A549 (cell line): ENCODE measurements at places on chromosomes 11 and 22.

DNA sequence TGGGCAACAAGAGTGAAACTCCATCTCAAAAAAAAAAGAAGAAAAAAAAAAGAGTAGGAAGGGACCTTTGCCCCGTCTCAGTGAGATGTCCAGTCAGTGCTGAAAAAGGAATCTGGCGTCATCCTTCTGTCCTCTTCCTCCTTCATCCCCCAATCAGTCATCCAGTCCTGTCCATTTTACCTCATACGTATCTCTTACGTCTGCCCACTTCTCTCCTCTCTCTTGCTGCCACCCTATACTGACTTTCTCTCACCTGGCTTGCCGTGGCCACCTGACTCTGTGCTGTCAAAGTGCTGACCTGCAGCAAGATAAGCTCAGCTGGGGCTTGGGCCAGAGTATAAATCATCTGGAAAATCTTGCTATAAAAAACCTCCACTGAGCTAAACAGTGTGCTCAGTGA is 13.6 kb downstream of the SEPTIN3 start:
- DNase-seq: no peak

DNA sequence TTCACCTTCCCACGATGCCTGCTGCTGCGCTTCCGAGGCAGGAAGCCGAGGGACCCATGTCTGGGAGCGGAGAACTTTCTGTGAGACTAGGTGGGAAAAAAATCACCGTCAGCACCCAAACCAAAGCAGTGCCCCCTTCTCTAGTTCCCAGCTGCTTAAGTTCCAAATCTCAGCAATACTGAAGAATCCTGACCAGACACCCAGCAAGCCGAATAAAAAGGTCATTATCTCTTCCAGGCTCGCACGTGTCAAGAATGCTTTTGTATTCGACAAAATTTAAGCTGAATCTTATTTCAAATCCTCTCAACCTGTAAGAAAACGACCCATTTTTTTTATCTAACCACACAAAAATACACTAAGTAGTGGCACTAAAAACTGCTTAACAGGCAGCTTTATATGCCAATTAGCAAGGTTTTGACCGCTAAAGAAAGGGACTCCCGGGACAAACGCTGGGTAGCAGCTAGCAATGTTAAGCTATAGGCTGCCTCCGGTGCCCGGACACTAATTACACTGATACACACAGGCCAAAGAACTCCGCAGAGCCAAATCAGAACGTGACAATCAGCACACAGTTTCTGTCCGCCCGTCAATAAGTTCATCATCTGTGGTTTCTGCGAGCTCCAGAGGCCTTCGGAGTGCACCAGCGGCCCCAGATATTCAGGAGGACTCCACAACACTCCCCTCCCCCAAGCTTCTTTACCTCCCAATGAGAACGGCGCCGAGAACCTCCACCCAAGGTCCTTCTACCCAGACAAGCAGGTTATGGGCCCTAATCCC is 728 bp downstream of the RPL3 start:
- DNase-seq: no peak

DNA sequence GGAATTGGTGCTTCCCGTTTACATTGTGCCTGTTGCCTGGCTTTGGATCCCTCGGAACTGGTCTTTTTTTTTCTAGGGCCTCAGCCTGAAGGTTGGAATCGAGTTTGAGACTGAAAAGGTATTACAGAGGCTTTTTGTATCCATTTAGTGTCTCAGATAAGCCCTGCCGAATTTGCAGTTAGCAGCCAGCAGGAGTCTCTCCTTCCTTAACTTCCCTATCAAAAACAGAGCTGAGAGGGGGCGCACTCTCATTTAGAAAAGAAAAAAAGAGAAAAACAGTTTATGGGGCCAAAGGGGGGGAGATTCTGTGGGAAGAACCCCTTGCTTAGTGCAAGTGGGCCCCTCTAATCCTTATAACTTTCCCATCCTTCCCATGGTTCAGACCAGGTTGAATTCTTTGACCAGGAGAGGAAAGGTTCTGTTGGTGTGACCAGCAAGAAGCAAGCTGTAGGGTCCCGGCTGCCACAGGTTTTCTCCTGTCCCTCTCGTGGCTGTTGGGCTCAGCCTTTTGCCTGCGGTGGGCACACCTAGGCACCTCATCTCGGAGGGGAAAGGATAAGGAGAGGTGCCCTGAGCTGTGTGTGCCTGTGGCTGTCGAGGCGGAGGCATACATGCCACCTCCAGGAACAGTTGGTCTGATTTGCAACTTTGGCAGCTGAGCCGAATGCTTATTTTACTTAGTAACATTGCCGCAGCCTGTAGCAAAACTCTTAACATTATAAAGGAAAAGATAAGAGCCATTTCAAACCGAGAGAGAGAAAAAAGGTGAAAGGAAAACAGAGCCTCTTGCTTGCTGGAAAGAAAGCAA is 565.0 kb upstream of the CNTN5 start:
- no peak for DNase-seq

GRCh38 chr22:43849731-43850130 is 12.6 kb downstream of the SULT4A1 start:
- no peak for DNase-seq

- DNase-seq: no peak
Observed at GRCh38 chr11:100748153-100748552, 61.1 kb downstream of the ARHGAP42 start.

GRCh38 chr22:50586416-50586815 is 3.8 kb upstream of the CHKB start:
- DNase-seq: no peak

GRCh38 chr11:134677891-134678551 is 266.0 kb upstream of the B3GAT1 start:
- no peak for DNase-seq

DNA sequence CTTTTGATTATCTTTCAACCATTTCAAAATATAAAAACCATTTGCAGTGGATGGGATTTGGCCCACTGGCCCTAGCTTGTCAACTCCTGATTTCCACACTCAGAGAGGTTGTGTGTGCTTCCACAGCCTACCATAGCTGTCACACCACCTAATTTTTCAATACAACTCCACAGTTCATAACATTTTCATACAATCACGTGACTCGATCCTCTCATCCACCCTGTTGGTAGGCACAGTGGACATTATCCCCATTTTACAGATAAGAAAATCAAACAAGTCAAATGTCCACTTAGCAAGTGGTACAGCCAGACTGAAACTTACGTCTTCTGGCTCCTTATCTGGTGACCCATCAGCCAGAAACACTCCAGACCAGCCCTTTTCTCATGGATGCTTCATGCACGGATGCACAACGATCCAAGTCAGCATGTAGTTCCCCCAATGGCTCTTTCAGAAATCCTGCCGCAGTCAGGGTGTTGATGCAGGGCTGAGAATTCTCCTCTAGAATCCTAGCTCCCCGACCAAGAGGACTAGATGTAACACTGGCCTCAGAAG is 88.0 kb downstream of the ABTB2 start:
- DNase-seq: no peak

DNA sequence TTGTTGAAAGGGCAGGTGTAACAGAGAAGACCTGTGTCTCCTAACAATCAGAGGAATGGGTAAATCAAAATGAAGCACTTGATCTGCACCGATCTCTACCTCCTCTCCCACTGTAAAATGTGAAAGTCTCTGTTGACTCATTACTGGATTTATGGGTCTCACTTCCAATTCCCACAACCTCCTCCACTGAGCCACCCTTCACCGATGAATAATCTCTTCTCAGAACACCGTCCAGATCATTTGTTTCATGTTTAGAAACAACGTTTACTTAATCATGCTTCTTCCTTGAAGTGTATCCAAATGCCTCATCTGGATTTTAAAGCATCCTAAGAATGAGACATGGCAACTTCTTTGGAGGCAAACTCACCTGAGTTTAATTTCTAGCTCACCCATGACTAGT is 643.6 kb downstream of the ETS1 start:
- DNase-seq: no peak

DNA sequence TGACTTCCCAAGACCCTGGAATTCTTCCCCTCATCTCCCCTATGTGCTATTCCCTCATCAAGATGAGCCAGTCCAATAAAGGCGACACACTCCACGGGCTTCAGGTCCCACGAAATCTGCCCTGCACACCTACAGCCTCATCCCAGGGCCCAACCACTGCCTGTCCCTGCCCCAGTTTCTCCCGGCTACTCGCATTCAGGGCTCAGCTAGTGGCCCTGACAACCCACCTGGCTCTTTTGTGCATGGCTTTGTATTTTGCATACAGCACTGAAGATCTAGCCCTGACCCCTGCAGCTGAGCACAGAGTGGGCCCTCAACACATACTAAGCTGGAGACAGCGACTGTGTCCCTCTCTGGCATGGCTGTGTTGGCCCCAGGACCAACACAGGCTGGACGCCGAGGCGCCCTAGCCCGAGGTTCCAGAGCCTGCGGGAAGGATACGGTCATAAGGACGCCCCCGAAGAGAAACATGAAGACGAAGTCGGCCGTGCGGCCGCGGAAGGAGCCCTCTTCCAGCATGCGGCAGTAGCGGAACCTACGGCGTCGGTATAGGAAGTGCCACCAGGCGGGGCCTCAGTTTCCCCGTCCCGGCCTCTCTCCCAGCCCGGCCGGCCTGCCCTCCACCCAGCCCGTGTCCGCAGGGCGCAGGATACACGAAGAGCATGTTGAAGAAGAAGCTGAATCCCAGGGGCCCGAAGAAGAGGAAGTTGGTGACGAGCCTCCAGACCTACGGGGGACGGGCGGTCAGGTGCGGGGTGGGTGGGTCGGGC is 710 bp downstream of the DERL3 start:
- DNase-seq: no peak

- no peak for DNase-seq
Observed at GRCh38 chr11:131658952-131659351, 288.5 kb downstream of the NTM start.

DNA sequence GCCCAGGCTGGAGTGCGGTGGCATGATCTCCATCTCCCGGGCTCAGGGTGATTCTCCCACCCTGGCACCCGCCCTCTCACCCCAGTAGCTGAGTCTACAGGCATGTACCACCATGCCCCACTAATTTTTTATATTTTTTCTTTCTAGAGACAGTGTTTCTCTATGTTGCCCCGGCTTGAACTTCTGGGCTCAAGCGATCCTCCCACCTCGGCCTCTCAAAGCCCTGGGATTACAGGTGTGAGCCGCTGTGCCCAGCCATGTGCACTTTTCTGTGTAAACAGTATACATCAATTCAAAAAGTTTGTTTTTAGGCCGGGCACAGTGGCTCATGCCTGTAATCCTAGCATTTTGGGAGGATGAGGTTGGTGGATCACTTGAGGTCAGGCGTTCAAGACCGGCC is 14.7 kb downstream of the GRIK4 start:
- DNase-seq: no peak

- DNase-seq: no peak
Observed at GRCh38 chr11:29641201-29641600, 375.6 kb downstream of the KCNA4 start.

GRCh38 chr11:70078095-70078780 is at the start of gene ANO1:
TSS of gene ANO1 (plus strand) at chr11:70078317. CDS start at chr11:70078607, 290 bp downstream.
- DNase-seq: no peak

DNA sequence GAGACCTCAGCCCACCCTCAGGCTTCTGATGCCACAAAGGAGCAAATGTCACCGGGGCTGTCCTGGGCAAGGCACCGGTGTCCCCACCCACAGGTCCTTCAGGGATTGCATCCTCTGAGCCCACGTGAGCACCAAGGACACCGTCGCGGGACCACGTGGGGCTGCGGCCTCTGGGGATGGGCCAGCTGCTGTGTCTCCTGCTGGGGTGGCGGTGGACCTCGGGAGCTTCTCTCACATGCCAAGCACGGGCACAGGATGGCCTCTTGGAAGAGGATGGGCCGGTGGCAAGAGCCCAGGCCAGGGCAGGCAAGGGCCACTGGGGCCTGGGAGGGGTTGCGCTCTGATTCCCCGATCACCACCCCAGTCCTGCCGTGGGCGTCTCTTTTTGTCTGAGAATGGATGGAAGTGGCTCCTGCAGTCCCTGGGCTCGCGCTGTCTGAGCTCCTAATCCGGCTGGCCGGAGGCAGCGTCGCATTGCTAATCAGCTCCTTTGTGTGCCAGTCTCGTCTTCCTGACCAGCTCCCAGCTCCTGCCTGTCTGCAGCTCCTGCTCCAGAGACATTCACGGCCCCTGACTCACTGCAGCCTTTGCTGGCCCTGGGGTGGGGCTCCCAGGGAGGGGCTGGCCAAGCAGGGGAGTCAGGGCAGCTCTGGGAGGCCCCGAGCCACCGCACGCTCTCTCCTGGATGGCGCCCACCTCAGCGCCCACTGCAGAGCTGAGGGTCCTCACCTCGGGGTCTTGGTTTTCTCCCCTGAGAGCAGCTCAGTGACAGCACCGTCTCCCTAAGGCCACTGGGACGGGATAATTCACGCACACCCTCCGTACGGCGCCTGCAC is 146.7 kb downstream of the CTTN start:
- peak; percentile 21 for DNase-seq

GRCh38 chr11:119192111-119192510 is 6.8 kb downstream of the NHERF4 start:
- DNase-seq: no peak

GRCh38 chr11:67605231-67606011 is 1.3 kb upstream of the NDUFV1 start:
- DNase-seq: no peak

- no peak for DNase-seq
Observed at GRCh38 chr11:40867991-40868632, 591.3 kb downstream of the LRRC4C start.

DNA sequence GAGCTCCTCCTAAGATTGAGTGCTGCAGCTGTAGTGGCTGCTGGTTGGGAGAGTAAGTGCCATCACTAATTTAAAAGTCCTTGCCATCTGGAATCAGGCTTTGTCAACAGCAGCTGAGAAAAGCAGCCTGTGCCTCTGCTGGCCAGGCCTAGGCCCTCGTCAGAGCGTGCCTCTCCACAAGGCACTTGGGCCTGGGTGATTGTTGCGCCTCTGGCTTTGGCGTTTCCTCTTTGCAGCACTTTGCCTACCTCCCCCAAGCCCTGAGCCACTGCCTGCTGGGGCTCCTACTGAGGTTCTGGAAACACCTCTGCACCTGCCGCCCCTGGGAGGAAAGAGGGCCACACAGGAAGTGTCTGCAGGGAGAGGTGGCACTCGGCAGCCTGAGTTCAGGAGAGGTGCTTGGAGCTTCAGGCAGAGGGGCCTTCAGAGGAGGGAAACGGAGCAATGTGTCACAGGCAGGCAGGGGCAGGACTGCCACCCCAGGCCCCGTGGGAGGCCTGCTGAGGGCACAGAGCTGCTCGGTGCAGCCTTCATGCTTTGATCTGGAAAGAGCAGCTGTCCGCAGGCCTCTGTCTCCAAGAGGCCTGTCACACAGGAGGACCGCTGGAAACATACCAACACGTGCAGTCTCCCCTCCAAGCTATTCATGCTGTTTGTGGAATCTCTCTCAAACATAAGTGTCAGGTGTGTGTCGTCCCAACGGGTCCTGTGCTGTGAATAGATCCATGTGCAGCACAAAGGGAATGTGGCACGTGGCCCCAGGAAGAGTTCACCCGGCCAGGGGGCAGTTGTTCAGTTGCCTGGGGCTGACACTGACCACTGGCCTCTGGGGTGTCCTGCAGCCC is 61.5 kb upstream of the EMID1 start:
- no peak for DNase-seq

DNA sequence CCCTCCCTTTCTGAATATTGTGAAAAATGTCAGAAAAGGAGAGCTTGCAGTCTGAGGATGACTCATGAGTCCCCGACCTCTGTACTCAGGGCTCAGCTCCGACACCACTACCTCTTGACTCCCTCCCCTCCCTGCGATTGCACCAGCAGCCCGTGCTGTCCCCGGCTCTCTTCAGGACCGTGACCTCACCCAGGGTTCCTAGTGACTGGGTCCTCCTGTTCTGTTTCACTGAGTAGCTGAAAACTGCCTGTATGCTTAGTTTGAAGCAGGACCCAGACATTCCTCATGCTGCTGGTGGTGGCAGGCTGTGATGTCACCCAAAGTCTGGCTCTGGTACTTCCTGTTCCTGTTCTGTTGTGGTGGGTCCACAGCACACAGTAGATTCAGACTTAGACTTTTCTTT is 11.7 kb downstream of the PHRF1 start:
- DNase-seq: peak; percentile 73
